ENCODE measurements at places on chromosomes 6 and 20. TPM values are rescaled to one million over a fixed set of nuclear protein-coding genes. Genes with fewer than 3 reads are reported as not detected.

KCNS1 gene
- 5.5 TPM for total RNA-seq

ARMC12 gene
- total RNA-seq, result 1.2 TPM

DNA sequence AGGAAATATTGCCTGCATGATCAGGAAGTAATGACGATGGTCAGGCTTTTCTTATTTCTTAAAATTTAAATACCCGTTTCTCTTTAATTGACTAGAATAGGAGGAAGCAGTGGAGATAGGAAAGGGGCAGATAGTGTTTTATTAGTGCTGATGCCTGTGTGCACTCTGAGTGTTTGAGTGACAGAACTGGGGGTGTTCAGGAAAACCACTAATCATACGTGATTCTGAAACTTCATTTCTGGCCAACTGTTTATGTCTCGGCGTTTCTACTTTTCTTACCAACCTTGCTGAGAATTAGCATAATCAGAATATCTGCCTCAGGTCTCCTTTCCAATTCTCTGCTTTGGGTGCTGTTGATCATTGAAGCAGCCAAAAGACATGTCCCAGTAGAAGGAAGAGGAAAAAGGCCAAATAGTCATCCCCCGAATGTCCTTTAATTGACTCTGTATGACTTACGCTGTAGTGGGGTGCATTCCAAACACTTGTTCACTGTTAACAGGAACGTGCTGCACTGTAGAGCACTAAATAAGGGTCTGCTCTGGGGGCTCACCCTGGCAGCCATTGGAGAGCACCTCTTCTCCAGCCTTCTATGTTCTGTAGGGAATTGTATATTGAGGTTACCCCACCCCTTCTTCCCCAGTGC lies 152.9 kb downstream of the JARID2 start:
- DNase-seq, result no peak

- DNase-seq, result no peak
Measured at GRCh38 chr20:36654506-36654905, 8.5 kb upstream of the SLA2 start.

DNA sequence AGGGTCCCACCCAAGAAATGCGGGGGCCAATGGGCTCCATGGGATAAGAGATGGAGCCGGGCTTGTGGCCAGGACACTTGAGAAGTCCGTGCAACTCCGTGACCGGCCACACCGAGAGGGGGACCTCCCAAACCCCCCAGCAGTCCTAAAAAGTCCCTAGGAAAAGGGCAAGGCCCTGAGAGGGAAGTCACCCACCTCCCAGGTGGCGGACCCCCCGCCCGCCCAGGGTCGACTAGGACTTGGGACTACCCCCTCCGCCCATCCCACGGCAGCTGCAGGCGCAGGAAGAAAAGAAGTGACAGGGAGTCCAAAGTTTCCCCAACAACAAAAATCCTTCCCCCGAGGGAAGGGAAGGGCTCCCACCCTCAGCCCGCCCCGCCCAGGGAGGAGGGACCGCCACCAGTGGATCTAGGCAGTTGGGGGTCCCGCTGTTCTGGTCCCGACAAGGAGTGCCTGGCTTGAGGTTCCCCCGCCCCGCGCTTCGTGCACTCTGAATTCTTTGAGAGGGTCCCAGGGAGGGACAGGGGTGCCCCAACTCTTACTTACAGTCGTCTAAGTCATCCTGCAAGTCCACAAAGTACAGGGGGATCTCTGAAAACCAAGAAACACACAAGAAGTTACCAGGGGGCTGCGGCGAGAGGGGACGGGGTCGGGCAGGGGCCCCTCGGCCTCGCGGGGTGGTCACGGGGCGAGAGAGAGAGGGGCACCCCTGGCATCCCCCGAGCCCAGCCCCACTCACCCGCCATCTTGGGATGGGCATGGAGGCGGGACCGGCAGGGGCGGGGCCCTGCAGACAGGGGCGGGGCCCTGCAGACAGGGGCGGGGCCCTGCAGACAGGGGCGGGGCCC lies 611 bp upstream of the RAB22A start:
- DNase-seq, result peak; percentile 84

DNA sequence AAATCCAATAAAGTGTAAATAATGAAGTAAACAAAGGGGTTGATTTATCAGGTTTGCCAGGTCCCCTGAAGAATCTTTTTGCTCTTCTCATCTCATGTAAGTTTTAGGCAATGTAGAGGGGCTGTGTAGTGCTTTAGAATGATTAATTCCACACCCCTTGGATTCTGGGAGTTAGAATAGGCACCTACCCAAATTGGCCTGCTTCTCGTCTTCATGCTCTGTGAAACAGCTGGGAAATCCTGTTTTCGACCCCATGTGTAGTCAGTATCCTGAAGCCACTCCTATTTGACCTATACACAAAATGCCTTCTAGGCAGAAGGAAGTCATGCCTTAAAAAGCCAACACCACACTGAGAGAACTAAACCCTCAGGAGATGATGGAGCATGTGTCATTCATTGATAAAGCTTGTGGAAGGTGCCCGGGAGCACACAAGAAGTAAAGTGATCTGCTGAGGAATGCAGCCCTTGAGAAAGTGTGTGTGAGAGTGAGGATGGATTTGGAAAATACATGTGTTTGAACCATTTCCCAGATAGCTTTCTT lies 170.9 kb downstream of the KLHL32 start:
- DNase-seq, result no peak

DNA sequence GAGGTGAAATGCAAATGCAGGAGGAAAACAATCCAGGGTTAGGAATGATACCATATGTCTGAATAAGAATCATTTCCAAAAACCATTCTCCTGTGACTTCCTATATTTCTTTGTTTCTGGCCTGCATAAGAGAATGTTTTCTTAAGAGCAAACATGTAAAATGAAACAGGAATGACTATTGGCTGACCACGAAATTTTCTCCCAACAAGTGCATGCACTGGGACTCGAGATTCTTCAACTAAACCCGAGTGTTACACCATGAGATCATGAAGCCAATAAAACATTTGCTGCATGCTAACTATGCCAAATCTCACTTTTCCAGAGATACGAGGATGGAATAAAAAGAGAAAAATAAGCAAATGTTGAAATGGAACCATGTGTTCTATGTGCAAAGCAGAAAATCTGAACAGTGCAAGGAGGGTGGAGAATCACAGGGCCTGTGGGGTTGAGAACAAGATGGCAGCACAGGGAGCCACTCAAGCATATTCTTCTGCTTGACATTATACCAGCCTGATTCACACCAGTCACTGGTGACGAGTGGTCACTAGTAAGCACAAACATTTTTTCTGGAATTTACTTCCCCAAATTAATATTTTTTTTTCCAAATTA lies 212.2 kb upstream of the FOXA2 start:
- no peak for DNase-seq

DNA sequence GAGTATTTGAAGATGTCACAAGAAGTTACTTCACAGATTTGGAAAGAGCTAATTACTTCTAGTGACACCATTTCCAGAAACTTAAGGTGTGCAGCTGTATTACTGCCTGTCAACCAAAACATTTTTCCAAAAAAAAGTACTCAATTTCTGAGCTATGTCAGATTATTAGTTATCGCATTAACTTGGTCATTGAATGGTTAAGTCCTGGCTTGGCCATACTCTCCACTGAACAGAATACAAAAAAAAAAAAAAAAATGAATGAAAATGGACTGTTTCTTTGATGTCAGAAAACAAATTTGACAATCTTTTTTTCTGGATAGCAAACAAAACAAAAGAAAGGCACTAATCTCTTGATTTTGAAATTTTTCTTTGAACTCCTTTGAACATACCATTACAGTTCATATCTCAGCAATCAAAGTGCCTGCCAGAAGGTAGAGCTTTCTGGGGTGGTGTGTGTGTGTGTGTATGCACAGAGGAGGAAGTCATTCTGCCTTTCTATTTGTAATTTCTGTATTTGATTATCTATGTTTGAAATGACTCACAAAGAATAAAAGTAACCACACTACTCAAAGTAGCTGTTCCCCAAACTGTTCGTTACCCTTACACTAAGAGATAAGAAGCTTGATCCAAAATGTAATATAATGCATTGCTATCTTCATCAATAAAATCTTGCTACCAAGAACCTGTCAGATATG lies 210.8 kb upstream of the FUT9 start:
- no peak for DNase-seq

Data from suprapubic skin (tissue), 4 donors.